ENCODE measurements at places on chromosomes 13 and 19.

GRCh38 chr13:39257642-39258041, 219.4 kb downstream of the NHLRC3 start:
- DNase-seq, result no peak
- no peaks in the 10 kb centered on the region for H3K4me1 ChIP-seq
- H3K4me3 ChIP-seq, result no peak overlapping the region
- no peak overlapping the region for H3K27ac ChIP-seq

DNA sequence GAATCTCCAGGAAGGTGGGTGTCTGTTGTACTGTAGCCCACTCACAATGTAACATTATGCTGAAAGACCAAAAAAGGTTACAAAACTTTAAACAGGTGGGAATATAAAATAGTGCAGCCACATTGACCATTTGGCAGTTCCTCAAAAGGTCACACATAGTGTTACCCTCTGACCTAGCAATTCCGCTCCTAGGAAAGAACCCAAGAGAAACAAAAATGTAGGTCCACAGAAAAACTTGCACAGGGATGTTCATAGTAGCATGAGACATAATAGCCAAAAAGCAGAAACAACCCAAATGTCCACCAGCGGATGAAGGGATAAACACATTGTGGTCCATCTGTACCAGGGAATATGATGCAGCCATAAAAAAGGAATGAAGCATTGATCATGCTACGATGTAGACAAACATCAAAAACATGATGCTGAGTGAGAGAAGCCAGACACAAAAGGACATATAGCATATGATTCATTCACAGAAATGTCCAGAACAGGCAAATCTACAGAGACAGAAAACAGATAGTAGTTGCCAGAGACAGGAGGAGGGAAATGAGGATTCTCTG, 27.9 kb downstream of the CPAMD8 start:
- no peaks in the 10 kb centered on the region for H3K4me1 ChIP-seq
- H3K27me3 ChIP-seq, result no peaks in the 10 kb centered on the region
- no peak for DNase-seq
- H3K36me3 ChIP-seq, result no peaks in the 10 kb centered on the region

DNA sequence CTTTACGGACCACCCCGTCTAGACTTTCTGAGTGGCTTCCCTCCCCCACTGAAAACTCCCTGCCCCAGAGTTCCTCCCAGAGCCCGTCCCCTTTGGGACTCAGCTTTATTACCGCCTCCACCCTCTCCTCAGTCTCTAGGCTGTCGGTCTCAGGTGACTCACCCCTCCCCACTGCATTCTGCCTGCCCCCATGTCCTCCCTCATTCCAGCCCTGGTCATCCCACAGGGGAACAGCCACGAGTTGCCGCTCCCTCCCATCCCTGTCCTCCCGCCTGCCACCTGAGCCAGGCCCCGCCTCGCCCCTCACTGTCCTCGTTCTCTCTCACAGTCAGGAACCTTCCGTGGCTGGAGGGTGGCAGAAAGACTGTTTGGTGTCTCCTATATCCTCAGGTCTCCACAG, 57.3 kb downstream of the SMARCA4 start:
- no peak for DNase-seq
- H3K4me1 ChIP-seq, result no peaks in the 10 kb centered on the region
- no peak overlapping the region for H3K4me3 ChIP-seq
- H3K36me3 ChIP-seq, result no peaks in the 10 kb centered on the region

DNA sequence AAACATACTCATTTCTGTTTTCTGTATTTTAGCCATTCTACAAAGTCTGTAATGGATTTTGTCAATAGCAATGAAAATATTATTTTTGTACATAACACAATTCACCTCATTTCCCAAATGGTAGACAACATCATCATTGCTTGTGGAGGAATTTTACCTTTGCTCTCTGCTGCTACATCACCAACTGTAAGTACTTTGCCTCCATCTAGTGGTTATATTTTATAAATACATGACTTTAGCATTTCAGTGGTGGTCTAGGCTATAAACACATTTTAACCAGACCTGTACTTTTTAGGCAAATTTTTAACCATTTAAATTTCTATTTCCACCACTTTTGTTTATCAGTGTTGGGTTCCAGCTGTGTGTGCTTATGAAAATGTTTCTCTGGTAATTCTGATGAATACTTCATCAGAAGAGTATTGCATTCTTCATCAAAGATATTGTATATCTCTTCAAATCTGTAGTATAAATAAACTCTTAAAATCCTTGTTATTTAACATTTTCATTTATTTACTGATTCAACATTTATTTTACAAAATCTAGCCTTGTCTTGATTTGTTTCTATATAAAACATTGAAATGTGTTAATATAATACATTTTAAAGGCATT, 222.4 kb downstream of the NBEA start:
- H3K4me3 ChIP-seq, result no peak overlapping the region
- no peaks in the 10 kb centered on the region for H3K36me3 ChIP-seq
- H3K27me3 ChIP-seq, result no peaks in the 10 kb centered on the region
- no peaks in the 10 kb centered on the region for H3K4me1 ChIP-seq

Data from vagina (tissue), 2 donors.